ENCODE measurements at places on chromosomes 4 and X.
A peak's percentile ranks its signal among the peaks of the same experiment; 100 is the strongest.

DNA sequence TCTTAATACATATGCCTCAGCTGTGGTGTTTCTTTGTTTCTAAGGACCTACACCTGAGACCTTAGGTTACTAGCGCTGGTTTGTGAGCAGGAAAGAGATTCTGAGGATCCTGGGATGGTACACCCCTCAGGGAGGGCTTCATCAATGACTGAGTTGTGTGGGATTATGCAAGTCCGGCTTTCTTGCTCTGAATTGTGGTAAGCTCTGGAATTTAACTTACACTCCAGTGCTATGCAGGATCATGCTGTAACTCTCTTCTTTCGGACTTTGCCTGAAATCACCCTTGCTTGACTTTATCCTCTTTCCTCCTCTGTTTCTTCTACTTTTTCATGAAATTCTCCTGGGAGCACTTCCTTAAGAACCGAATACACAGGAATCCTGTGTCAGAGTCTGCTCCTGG is 431.5 kb upstream of the BOD1L1 start:
- peak; percentile 14 for DNase-seq

DNA sequence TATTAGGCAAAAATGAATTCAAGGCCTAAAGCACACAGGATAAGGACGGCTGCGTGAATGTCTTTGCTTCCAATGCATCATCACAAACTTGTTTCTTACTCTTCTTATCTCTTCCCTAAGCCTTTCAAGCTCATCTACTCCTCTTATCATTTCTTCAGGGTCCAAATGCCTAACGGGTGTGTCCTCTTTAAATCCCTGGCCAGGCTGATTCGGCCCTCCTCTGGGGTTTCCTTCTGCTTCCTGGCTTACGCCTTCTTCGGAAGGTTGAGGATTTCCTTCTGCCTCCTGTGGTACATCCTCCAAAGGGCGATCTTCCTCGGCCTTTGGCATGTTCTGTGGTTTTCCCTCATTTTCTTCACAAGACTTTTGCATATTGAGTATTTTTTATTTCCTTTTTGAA is 1.3 kb downstream of the TCEAL8 start:
- peak; percentile 2 for DNase-seq

GRCh38 chrX:19879735-19880378 is 7.5 kb downstream of the SH3KBP1 start:
- DNase-seq: no peak

- DNase-seq: peak; percentile 82
Observed at GRCh38 chr4:71026086-71026485, 32.6 kb downstream of the DCK start.

DNA sequence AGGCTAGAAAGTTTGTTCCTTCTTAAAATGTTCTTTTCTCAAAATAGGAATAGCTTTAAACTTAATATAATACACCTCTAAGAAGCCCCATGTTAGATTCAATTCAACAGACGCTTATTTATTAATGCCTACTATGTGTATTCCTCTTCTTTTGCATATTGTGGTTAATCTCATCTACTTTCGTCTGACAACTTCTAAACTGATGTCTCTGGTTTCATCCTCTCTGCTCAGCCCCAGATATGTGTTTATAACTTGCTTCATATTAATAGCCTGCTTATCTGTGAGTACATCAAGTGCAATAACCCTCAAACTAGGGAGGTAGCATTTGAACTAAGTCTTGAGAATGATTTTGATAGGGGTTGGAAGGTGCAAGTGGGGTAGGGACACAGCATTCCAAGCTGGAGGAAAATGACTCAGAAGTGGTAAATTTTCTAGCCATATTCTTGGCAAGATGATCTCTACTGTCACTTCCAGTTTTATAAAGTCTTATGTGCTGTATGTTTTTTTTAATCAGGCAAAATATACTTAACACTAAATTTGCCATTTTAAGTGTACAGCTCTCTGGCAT is 37.0 kb downstream of the STK26 start:
- no peak for DNase-seq

- DNase-seq: no peak
Observed at GRCh38 chr4:139018501-139018900, 2.9 kb downstream of the NOCT start.

GRCh38 chr4:15847746-15848145 is 69.6 kb downstream of the CD38 start:
- no peak for DNase-seq

GRCh38 chrX:132501606-132502005 is 12.8 kb upstream of the MBNL3 start:
- no peak for DNase-seq

DNA sequence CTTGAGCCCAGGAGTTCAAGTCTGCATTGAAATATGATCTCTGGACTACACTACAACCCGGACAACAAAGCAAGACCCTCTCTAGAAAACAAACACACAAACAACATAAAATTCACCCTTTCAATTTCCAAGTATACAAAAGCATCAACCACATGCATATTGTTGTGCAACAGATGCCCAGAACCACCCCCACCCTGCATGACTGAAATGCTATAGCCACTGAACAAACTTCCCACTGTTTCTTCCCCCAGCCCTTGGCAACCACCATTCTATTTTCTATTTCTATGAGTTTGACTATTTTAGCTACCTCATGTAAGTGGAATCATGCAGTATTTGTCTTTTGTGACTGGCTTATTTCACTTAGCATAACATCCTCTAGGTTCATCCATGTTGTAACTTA is 14.2 kb upstream of the C4orf51 start:
- DNase-seq: no peak

GRCh38 chr4:69668680-69669079 is 15.6 kb upstream of the UGT2A1 start:
- no peak for DNase-seq

DNA sequence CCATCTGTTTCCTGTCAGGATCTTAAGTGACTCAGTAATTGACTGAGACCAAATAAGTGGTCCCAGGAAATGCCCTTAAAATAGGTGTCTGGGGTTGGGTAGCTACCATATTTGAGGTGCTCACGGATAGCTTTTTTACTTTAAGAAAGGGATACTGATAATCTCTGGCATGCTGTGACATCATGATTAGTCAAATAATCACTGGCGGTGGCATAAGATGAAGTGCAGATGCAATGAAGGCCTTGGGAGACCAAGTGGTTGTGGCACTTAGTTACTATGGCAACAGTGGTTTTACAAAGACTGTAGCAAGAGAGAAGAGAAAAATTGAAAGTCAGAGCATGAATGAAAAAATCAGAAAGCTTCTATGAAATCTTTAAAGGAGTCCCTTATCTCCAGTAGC is 114.5 kb upstream of the SLIT2 start:
- DNase-seq: peak; percentile 26

- DNase-seq: no peak
Observed at GRCh38 chr4:41385481-41385880, 128.8 kb downstream of the UCHL1 start.

GRCh38 chr4:101277671-101278070 is 69.7 kb downstream of the PPP3CA start:
- DNase-seq: peak; percentile 55

DNA sequence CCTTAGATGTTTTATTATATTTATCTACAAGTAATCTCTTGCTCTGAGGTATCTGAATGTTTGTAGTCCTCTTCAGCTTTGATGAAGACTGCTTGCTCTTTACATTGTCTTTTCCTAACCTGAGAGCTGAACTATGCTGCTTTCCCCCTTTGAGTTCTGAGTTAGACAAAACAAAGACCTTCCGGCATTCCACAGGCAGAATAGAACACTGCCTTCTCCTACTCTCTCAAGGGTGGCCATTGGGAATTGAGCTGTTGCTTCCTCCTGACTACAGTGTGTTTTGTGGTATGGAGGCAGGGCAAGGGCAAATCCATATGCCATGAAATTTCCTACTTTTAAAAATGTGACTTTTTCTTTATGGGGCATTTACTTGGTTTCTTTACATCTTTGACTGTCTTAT is 841.0 kb downstream of the FAM133A start:
- DNase-seq: no peak

DNA sequence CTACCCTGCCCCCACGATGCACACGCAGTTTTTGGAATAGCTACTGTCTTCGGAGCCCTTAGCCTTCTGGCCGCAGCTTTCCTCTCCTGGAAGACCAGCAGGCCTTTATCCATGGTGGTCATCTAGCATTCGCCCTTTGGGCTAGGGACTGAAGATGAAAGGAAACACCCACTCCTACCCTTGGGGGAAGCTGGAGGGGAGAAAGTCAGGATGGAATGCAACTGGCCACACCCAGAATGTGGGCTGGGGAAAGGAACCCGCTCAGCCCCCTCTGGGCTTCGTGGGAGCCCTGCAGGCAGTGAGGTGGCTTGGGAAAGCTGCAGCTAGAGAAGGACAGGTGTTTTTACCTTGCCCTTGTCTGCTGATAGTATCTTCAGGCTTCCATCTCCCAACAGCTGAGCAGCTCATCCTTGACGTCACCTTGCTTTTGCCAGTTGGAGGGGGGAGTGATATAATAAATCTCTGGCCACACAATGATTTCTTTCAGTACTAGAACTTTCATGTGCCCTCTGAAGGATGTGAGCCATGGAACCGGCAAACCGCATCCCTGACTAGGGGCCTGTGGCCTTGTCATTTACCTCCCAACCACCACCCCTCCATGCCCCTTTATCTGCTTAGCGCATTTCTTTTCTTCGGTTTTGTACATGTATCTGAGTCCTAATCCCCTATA is 59.0 kb downstream of the ELF4 start:
- no peak for DNase-seq

DNA sequence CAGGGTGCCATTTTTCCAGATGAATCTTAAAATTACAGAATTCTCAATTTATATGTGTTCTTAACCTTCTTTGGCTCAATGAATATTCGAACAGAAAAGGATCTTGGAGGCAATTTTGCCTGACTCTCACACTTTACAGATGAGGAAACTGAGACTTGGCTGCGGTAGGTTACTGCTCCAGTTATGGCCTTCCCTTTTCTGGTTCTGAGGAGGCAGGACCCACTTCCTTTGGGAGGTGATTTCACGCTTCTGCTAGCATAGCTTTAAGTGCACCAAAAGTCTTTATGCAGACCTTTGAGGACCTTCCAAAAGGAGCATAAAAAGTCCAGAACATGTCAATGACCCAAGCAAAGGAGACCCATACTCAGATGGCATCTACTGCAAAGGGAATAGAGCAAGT is 44.7 kb upstream of the KLF3 start:
- no peak for DNase-seq

- DNase-seq: no peak
Observed at GRCh38 chr4:153518637-153519389, 52.7 kb downstream of the TMEM131L start.

GRCh38 chrX:12981880-12982279 is 7.0 kb downstream of the TMSB4X start:
- DNase-seq: no peak

DNA sequence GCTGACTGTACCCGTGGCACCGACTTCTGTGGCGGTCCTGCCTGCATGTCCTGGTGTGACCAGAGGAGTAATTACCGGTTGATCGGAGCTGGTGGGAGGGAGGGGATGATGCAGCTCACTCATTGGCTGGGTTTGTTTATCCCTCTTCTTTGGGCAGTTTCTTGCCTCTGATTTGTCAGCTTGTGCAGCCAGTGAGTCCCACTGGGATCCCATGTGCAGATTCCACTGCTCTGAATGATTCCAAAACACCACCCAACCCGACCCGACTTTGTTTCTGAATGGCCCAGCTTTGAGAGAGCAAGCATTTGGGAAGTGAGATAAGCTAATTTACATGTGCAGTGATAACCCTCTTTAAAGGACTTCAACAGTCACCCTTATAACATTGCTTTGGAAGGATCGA is 13.8 kb downstream of the FHDC1 start:
- DNase-seq: no peak

- DNase-seq: peak; percentile 86
Observed at GRCh38 chr4:158051401-158052235, 121.2 kb downstream of the GASK1B start.

GRCh38 chr4:16443504-16444088 is 217.3 kb upstream of the TAPT1 start:
- peak; percentile 63 for DNase-seq

- no peak for DNase-seq
Observed at GRCh38 chr4:64814616-64815015, 405.4 kb upstream of the TECRL start.

- no peak for DNase-seq
Observed at GRCh38 chr4:163171590-163171989, 4.9 kb upstream of the NAF1 start.

GRCh38 chrX:38220024-38220414 is 652 bp downstream of the SRPX start:
- peak; percentile 67 for DNase-seq

GRCh38 chr4:139042981-139043460 is 27.4 kb downstream of the NOCT start:
- no peak for DNase-seq

Measured in astrocyte of the hippocampus (primary cell).